Posterior vena cava (tissue), 2 donors: ENCODE measurements at places on chromosomes 12 and 14. TPM values are rescaled to one million over a fixed set of nuclear protein-coding genes. Genes with fewer than 3 reads are reported as not detected.

DNA sequence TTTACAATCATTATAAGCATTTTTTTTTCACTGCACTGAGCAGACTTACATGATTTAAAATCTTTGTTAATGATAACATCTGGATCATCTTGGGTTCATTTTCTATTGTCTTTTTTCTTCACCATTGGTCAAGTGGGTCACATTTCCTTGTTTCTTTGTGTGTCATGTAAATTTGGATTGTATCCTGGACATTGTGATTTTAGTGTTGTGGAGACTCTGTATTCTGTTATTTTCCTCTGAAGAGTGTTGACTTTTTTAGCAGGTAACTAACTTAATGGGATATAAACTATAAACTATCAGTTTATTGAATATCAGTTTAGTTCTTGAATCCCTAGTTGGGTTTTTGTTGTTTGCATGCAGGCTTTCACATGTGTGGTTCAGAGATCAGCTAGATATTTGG, 4.0 kb upstream of the UNC79 start:
- no peak for DNase-seq

DNA sequence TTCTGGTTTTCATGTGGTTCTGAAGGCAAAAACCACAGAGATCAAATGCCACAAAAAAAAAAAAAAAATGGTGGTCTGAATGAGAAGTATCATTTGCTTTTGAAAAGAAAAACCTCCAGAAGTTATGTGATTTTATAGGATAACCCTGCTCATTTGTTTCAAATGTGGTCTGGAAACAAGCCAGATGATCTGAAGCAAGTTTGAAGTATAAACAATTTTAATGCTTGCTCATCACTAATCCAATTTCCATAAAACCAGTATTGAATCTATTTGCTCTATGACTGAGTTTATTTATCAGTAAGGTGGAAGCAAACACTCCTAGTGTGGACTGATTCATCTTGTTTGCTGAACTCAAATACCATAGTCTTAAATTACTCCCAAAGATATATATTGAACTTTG, 407.3 kb upstream of the FLRT2 start:
- DNase-seq: no peak

DNA sequence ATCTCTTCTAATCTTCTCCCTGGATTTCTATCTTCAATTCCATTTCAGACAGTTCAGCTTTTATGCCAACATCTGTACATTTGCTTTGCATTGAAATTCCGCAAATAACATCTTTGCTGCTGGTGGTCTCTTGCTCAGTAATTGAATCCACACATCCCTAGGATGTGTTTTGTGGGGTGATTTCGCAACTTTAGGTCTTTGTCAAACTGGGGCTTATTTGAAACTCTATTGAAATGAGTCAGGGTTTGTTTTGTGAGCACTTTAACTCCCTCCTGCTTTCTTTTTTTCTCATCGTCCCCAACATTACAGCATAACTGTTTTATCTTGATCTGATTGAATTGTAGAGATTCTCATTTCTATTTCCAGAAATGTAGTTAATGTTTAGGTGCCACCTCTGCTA, 404.3 kb downstream of the NPAS3 start:
- no peak for DNase-seq

DNA sequence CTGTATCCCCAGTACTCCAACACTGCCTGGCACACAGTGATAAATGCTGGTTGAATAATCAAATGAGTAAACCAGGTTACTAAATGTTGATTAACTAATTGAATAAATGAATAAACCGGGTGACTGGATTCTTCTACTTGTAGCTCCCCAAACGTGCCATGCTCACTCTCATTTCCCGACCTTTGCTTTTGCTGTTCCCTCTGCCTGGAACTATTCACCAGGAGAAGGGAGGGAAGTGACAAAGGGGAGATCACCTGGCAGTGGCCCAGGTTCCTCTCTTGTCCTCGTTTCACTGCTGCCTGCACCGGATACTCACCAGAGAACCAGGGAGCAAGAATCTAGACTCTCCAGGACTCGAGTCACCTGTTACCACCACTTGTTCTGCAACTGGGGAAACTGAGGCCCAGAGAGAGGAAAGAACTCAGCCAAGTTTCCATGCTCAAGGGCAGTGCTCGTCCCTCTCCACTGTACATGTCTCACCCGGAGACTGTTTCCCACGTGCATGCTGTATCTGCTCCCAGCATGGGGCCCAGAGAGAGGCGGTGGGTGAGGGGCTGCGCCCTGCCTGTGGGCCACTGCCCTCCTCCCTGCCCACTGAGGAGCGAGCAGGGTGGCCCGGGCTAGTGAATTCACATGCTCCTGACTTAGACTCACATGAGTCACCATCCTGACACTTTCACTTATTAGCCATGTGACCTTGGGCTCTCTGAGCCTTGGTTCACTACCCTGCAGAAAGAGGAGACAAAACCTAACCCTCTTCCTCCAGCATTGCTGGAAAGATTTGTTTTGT, 17.7 kb upstream of the POP5 start:
- DNase-seq: no peak

DNA sequence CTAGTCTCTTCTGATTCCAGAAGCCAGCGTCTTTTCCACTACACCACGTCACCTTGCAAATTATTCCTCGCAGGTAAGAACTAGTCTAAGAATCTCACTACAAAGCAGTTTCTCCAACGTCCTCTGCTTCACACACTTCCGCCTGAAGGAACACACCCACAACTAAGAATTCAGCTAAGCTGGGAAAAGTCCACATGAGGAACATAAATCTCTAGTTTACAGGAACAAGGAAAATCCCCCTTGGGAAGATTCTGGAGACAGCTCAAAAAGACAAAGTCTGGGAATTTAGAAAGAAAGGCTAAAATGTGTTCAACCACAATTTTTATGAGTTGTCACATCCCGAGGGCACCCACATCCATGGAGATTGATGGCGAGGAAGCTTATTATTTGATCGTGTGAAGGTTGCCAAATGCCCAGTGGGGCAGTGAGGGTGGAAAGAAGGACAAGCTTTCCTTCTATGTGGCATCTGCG, 780.2 kb upstream of the TBX3 start:
- no peak for DNase-seq

GRCh38 chr12:130552483-130552996, 163.6 kb downstream of the RIMBP2 start:
- DNase-seq: no peak

GRCh38 chr14:49769171-49769570, 1.2 kb downstream of the KLHDC2 start:
- DNase-seq: no peak

Gene RERG
- 107 TPM for total RNA-seq

Gene TMEM63C
- not detected for total RNA-seq

Gene SETD1B
- 20.9 TPM for total RNA-seq
